ENCODE measurements at places on chromosomes 4 and X.

DNA sequence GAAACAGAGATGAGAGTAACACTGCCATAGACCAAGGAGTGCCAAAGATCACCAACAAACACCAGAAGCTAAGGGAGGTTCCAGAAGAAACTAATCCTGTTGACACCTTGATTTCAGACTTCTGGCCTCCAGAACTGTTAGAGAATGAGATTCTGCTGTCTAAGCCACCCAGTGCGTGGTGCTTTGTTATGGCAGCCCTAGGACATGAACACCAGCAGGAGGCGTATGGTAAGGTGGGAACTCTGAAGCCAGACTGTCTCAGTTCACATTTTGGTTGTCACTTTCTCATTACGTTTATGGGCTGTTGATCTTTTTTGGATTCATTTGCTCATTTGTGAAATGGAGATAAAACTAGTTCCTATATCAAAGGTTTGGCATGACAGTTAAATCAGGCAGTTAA, 142.9 kb downstream of the DCHS2 start:
- no peak for DNase-seq

- peak; percentile 25 for DNase-seq
Measured at GRCh38 chr4:169723207-169723965, 34.4 kb downstream of the HPF1 start.

DNA sequence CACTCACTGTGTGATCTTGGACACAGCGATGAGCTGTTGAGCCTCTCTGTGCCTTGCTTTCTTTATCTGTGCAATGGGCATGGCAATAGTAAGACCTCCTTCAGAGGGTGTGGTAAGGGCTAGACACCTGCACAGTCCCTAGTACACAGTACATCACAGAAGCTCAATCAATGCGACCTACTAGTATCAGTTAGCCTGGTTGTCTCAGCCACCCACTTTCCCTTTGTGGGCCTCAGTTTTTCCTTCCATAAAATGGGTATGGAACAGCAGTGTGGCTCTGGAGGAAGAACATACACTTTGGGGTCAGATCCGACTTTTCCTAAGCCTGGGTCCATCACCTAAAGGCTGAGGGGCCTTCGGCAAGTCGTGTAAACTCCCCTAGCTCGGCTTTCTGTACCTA, 3.5 kb upstream of the HTRA3 start:
- no peak for DNase-seq

GRCh38 chr4:159451006-159451405, 348.1 kb downstream of the RAPGEF2 start:
- DNase-seq: no peak
